Fibroblast of the aortic adventitia (primary cell): ENCODE measurements at places on chromosomes 7 and 10. TPM values are rescaled to one million over a fixed set of nuclear protein-coding genes. Genes with fewer than 3 reads are reported as not detected.

- no peak for DNase-seq
Measured at GRCh38 chr7:45140827-45141226, 16.8 kb upstream of the RAMP3 start.

GRCh38 chr7:151727579-151728285, 149.2 kb downstream of the PRKAG2 start:
- peak; percentile 96 for DNase-seq

GRCh38 chr10:5434017-5434753, 21.8 kb downstream of the NET1 start:
- peak; percentile 83 for DNase-seq

GRCh38 chr7:71768450-71768849, 636.5 kb downstream of the GALNT17 start:
- no peak for DNase-seq

DNA sequence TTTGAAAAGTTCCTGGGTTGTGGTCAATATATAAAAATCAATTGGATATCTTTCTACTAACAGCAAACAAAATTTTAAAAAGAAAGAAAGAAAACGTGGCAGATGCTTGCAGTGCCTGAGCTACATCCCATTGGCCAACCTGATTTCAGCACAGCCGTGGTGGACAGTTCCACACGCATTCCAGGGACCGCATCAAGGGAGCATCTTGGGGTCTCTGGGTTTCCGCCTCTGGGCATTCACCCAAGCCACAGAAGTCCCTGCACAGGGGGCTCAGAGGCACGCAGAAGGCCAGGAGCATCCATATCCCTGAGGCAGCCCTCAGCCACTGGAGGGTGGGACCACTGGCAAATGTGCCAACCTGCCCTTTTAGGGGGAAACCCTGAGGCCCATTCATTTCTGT, 254.5 kb upstream of the RNF32 start:
- no peak for DNase-seq

DNA sequence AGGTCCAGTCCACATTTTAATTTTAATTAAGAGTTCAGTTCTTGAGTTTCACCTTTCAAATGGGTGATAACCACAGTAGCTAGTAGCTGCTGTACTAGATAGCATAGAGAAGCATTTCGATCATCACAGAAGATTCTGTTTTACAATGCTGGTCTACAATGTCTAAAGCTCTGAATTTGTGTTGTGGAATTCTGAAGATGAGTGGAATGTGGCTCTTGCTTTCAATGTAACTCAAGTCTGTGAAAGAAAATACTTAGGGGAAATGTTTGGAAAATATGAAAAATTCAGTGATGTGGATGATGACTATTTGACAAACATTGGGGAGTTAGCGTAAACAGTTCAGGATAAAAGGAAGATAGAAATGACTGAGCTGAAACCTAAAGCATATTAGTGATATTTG, 139.4 kb downstream of the GNAT3 start:
- peak; percentile 44 for DNase-seq

- no peak for DNase-seq
Measured at GRCh38 chr7:24866004-24866615, 108.8 kb upstream of the GSDME start.

DNA sequence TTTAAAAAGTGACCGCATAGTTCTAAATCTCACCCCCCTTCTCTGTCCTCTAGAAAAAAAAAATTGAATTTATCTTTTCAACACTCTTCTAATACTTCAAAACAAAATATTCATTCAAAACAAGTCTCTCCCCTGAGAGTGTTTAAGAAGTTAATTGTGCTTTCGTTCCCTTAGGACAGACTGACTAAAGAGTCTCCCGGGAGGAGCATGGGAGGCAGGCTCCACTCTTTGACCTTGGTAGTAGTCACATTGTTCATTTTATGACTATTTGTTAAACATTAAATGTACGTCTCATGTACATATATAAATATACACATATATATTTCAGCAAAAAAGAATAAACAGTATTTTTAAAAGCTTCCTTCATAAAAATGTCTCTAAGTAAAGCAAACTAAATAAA, 35.3 kb upstream of the SPOCK2 start:
- DNase-seq = no peak

DNA sequence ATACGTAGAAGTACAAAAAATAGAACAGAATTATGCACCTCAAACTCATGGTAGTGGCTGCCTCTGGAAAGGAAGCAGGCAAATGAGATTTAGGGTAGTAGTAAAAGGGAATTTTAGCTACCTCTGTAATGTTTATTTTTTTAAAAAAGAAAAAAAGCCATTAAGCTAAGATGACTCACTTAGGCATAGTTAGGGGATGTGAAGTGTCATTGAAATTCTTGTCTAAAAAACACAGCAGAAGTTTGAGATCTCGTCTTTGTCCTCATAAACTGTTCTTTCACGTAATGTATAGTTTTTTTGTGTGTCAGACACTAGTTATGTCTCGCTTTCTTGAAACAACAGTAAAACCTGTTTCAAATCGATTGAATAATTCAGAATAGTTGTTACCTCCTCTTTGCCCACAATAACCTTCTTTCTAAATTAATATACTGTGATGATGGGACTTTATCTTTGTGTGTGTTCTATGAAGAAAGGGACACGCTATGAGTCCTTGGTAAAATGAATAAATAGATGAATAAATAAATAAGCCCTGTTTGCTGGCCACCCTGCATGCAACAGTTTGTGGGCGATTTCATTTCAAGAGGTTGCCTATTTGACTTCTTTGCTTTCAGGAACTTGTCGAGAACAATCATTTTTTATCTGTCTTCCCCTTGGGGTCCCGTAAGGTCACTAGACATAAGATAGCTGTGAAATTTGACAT, 14.5 kb upstream of the FBXW4 start:
- DNase-seq = no peak

CTNNA3 gene
- not detected in 2 replicates for total RNA-seq

TBC1D12 gene
- 11.8 and 16.5 TPM in 2 replicates for total RNA-seq
